Activated naive CD4-positive, alpha-beta T cell treated with anti-CD3 and anti-CD28 coated beads, Interleukin-2, amount 10 ng/mL, durations not matched to agents 7 days and 5 days (primary cell): ENCODE measurements at places on chromosomes 5 and 9.

DNA sequence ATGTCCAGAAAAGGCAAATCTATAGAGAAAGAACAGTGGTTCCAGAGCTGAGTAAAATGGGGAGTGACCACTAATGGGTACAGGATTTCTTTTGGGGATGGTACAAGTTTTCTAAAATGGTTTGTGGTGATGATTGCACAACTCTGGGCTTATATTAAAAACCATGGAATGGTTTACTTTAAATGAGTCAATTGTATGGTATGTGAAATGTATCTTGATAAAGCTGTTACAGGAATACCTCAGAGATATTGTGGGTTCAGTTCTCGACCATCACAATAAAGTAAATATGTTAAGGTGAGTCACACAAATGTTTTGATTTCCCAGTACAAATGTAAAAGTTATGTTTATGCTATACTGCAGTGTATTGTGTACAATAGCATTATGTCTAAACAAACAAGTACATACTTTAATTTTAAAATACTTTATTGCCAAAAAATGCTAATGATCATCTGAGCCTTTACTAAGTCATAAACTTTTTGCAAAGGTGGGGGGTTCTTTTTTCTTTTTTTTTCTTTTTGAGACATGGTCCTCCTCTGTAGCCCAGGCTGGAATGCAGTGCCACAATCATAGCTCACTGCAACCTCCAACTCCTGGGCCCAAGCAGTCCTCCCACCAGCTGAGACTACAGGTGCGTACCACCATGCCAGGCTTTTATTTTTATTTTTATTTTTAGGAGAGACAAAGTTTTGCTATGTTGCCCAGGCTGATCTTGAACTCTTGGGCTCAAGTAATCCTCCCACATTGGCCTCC lies 65.9 kb downstream of the SHOC1 start:
- no peak for DNase-seq

DNA sequence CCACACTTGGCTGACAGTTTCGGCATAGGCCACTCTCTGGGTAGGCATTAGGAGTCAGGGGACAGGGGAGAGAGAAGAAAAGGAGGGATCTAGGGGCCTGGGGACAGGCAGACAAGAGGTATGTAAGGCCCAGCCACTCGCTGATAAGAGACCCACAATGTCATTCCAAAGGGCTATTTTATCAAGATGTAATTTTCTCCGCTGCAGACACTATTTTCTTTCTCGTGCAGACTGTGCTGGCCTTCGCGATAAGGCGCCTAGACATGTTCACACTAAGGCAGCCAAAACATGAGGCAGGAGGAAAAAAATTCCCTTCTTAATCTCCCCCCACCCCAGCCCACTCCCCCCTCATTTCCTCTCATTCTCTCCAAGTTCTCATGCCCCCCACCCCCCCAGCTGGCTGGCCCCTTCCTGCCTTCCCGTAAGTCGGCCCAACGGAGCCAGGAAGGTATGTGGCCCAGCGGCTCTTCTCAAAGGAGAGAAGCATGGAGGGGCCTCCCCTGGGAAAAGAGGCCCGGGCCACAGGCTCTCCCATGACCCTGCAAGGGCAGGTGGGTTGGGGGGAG lies 44.9 kb upstream of the SYNPO start:
- DNase-seq, result no peak

- no peak for DNase-seq
Measured at GRCh38 chr9:115400796-115401195, 282.8 kb upstream of the TNC start.

DNA sequence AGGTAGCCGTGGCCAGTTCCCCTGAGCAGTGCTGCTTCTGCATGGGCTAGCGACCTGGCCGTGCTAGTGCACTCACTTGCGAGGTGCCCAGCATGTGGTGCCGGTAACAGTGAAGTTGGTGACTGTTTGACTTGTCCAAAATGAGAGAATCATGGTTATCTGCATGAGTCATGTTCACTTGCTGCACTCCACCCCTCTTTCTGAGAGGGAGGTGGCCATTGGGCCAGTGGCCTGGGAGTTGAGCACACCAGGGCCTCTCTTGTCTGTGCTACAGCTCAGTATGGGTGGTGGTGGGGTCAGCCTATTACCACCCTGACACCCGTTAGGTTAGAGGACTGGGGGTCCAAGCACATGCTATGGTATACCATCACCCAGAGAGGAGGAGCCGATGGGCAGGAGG lies 55.4 kb upstream of the GARNL3 start:
- peak; percentile 14 for DNase-seq

- no peak for DNase-seq
Measured at GRCh38 chr5:149838881-149839739, 105.5 kb downstream of the PDE6A start.

DNA sequence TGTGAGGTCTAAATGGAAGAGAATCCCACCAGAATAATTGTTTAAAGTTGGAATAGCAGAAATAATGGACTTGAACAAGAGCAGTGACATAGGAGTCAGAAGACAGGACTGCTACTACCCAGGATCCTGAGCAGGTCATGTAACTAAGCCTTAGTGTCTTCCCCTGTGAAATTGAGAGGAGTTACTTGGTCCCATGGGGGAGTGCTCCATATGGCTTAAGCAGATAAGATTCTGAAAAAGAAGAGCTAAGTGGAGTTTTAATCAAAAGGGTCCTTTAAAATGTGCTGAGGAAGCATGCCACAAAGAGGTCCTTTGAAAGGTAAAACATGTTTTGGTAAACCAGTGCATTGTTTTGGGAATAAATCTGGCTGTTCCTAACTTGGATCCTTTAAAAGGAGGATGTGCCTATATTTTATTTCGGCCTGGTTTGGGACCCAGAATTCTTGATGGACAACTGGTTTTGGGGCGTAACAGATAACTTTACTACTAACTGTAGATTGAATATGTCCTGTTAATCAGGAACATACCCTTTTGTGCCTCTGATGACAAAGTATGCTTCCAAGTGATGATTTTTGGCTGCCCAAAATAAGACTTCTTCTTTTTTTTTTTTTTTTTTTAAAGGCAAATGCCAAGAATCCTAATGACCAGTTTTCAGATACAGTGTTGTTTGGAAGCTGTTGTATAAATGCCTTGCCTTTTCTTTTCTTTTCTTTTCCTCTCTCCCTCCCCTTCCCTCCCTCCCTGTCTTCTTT lies 5.7 kb downstream of the RCL1 start:
- no peak for DNase-seq

DNA sequence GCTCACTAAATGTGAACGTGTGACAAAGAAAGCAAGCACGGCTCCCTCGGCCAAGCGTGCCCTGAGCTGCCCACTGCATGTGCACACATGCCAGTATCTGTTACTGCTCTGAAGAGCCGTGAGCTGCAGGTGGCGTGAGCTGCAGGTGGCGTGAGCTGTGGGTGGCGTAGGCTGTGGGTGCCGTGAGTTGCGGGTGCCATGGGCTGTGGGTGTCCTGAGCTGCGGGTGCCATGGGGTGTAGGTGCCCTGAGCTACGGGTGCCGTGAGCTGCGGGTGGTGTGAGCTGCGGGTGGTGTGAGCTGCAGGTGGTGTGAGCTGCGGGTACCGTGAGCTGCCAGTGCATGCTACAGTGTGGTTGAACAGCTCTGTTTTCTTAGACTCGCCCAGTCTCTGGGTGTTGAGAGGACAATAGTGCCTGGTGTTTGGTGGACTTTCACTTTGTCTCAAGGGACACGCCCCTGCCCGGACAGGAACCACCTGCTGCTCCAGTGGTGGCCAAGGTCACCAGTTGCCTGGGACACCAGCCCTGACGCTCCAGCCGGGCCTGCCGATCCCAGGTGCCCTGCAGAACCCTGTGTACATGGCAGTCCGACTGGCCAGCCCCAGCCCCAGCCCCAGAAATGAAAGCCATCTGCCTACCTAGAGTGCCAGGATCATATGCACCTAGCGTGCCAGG lies 6.7 kb downstream of the CCDC187 start:
- DNase-seq, result no peak

- DNase-seq, result no peak
Measured at GRCh38 chr9:115369322-115369957, 251.5 kb upstream of the TNC start.

- peak; percentile 27 for DNase-seq
Measured at GRCh38 chr5:159601216-159601615, 270.9 kb upstream of the IL12B start.

GRCh38 chr9:99169086-99169485 lies 52.7 kb downstream of the ALG2 start:
- DNase-seq, result no peak

GRCh38 chr5:67215519-67216471 lies 19.2 kb upstream of the CD180 start:
- DNase-seq, result peak; percentile 88

- peak; percentile 27 for DNase-seq
Measured at GRCh38 chr9:21710548-21711191, 91.8 kb upstream of the MTAP start.

- no peak for DNase-seq
Measured at GRCh38 chr5:99104538-99105132, 175.8 kb upstream of the CHD1 start.

GRCh38 chr5:67290655-67291054 lies 94.1 kb upstream of the CD180 start:
- no peak for DNase-seq

GRCh38 chr5:123134653-123135181 lies 45.7 kb downstream of the PRDM6 start:
- DNase-seq, result no peak

DNA sequence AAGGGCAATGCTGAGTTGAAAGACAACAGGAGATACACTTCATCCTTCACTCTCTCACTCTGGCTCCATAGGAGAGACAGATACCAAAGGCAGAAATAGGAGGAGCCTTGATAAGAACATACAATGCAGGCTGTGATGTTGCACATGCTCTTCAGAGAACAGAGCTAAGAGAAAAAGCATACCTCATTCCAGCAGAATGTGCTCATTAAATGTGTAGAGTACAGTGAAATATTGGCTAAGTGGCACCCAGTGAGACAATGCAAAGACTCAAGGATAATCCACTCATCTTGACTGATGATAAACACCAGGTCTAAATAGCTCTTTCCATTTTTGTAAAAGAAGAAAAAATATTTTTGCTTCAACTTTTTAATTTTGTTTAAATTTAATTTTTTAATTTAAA lies 139.7 kb downstream of the OR2K2 start:
- DNase-seq, result no peak

GRCh38 chr5:170497311-170498038 lies 6.3 kb upstream of the KCNIP1 start:
- no peak for DNase-seq

GRCh38 chr5:36334315-36334714 lies 32.6 kb upstream of the RANBP3L start:
- no peak for DNase-seq

- DNase-seq, result no peak
Measured at GRCh38 chr5:135705941-135706466, 127.2 kb upstream of the CXCL14 start.

GRCh38 chr5:180982008-180982741 lies 6.5 kb upstream of the BTNL3 start:
- no peak for DNase-seq

- DNase-seq, result no peak
Measured at GRCh38 chr5:125289606-125290005, 543.2 kb upstream of the ZNF608 start.

GRCh38 chr9:29511680-29512079 lies 1938.4 kb upstream of the C9orf72 start:
- DNase-seq, result no peak

DNA sequence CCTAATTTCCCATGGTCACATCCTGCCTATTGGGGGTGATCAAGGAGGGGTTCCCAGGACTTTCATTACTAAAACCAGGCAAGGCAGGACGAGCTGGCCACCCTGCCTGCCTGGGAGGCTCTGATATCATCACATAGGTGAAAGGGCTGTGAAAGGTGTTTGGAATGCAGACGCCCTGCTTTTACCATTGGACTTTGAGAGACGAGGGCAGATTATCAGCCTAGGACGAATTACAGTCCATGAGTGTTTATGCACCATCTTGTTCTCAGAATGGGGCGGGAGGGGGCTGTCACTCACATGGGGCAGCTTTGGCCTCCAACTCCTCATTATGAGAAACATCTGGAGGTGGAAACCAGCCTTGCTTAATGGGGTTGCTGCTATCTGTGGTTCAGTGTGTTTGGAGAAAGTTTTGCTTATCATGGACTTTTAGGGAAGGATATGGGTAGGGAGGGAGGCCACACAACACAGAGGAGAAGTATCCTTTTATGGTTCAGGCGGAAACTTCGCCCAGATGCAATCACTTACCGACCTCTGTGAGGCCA lies 69.8 kb upstream of the UBTD2 start:
- no peak for DNase-seq

- DNase-seq, result no peak
Measured at GRCh38 chr9:77793849-77794248, 145.7 kb upstream of the GNA14 start.

DNA sequence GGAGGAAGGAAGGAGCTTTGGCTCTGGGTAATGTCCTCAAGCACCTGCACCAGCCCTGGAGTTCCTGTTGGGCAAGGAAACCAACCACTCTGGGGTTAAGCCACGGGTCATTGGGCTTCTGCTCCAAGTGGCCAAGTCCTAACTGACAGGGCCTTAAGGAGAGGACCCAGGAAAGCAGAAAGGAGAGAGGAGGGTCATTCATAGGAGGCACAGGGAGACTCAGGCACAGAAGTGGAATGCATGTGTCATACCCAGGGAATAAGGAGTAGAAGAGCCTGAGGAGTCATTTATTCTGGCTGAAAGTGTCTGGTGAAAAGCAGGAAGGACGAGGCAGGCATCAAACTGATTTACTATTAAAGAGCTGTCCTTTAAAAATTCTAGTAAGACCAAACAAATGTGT lies 129.2 kb downstream of the DMRT2 start:
- no peak for DNase-seq

DNA sequence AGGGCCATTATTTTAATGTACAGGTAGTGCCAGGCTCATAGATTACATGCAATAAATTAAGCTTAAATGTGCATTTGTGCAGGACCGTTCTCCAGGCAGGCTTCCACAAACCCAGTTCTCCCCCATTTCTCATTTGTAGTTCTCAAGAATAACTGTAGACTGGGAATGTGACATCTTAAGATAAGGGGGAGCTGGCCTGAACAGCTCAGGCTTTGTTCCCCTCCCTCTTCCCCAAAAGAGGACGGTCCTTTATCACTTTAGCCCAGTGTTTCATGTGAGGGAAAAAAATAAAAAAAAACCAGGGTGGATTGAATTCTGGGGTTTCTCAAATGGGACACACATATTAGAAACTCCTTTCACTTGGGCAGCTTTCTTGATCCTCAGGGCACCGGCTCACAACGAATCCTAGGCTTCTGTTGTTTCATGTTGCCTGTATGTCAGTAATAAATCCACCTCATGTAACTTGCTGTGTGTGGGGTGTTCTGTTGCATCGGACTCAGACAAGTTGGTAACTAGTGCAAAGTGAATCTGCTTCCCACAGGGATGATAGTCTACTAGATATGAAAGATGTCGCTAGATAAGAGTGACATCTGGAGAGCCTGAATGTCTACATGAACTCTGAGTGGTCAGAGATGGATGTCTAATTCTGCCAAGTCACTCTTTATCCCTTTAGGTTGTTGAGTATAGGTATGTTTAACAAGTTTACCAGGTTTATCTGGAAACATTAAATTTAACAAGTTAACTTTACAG lies 2030.6 kb upstream of the NUDT12 start:
- DNase-seq, result no peak

DNA sequence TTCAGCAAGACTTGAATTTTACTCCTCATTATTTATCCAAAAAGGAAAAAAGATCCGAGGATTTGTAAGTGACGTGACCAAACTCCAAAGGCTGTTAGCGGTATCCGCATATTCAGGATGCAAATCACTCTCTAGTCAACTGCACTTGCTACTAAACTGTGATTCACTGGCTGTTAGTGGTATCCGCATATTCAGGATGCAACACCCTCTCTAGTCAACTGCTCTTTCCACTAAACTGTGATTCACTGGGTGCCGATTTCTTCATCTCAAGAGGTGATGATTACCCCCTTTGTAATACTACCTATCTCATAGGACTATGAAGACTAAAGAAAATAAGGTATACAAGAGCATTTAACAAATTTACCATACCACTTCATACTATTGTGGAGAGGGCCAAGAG lies 5.7 kb downstream of the MAPKAP1 start:
- DNase-seq, result no peak
